ENCODE measurements at places on chromosomes 16 and 17. TPM values are rescaled to one million over a fixed set of nuclear protein-coding genes. Genes with fewer than 3 reads are reported as not detected.

Gene SSTR5
- 0.50 TPM for total RNA-seq

Gene CD7
- total RNA-seq = not detected

Gene PRDM7
- not detected for total RNA-seq

Gene SLFN14
- not detected for total RNA-seq

Gene SCIMP
- not detected for total RNA-seq

Gene FLII
- total RNA-seq = 403 TPM

Gene ZNF385C
- not detected for total RNA-seq

Gene KRT36
- total RNA-seq = 0.16 TPM

Gene TP53TG3B
- total RNA-seq = not detected

Gene LHX1
- total RNA-seq = not detected

Gene GNGT2
- 0.50 TPM for total RNA-seq

Gene CCL13
- total RNA-seq = not detected

Gene NKD1
- under 0.01 TPM for total RNA-seq

Gene KRT38
- not detected for total RNA-seq

Gene CDRT15
- total RNA-seq = not detected

Gene TEFM
- 10.2 TPM for total RNA-seq

Gene P2RX5
- 0.19 TPM for total RNA-seq

Gene CHMP1A
- total RNA-seq = 94.9 TPM

Gene MYO1C
- 154 TPM for total RNA-seq

Gene MYH13
- not detected for total RNA-seq

Gene TMEM114
- not detected for total RNA-seq

Gene NPTX1
- 0.16 TPM for total RNA-seq

Gene KRTAP1-1
- not detected for total RNA-seq

Gene CFAP119
- 0.65 TPM for total RNA-seq

Gene DGKE
- total RNA-seq = 9.4 TPM

Gene OR3A1
- not detected for total RNA-seq

Gene CSH2
- not detected for total RNA-seq

Gene OTOP3
- not detected for total RNA-seq

Gene KRT25
- not detected for total RNA-seq

Gene SYT17
- 1.5 TPM for total RNA-seq

Gene STH
- total RNA-seq = not detected

Gene DNAAF8
- 0.25 TPM for total RNA-seq

Gene MPP3
- total RNA-seq = 3.4 TPM

Gene PRRT2
- 0.25 TPM for total RNA-seq

Gene PERCC1
- total RNA-seq = not detected

Gene ENO3
- 1.6 TPM for total RNA-seq

Gene KCNJ16
- total RNA-seq = not detected

Gene PRSS27
- 0.19 TPM for total RNA-seq

Gene DHX58
- 10.2 TPM for total RNA-seq

Gene IL34
- total RNA-seq = 14.3 TPM

Gene ABCA9
- total RNA-seq = 3.4 TPM

Gene VASN
- total RNA-seq = 0.65 TPM

Gene GPR139
- total RNA-seq = not detected

Gene FOXL1
- 0.81 TPM for total RNA-seq

Gene KRT20
- not detected for total RNA-seq

Gene CES4A
- 0.49 TPM for total RNA-seq

Gene NPW
- not detected for total RNA-seq

Gene SCPEP1
- total RNA-seq = 31.4 TPM

Gene GALK1
- 57.1 TPM for total RNA-seq

Gene OSBPL7
- 5.7 TPM for total RNA-seq

Gene TMEM238L
- total RNA-seq = not detected

Gene RRAD
- 2.1 TPM for total RNA-seq

Gene MPO
- total RNA-seq = under 0.01 TPM

Gene PIMREG
- total RNA-seq = 32.2 TPM

Gene ENPP7
- not detected for total RNA-seq

Gene NTN1
- under 0.01 TPM for total RNA-seq

Gene C16orf46
- total RNA-seq = not detected

Gene SLC52A1
- under 0.01 TPM for total RNA-seq

Gene PRKCB
- total RNA-seq = not detected

Data from bladder microvascular endothelial cell (primary cell).